ENCODE measurements at places on chromosomes 7 and 10.

- no peak for DNase-seq
Measured at GRCh38 chr10:2620827-2621521, 446.4 kb upstream of the PFKP start.

GRCh38 chr7:1839701-1840100, 169.6 kb downstream of the ELFN1 start:
- no peak for DNase-seq

GRCh38 chr7:158024351-158024715, 563.3 kb downstream of the PTPRN2 start:
- no peak for DNase-seq

DNA sequence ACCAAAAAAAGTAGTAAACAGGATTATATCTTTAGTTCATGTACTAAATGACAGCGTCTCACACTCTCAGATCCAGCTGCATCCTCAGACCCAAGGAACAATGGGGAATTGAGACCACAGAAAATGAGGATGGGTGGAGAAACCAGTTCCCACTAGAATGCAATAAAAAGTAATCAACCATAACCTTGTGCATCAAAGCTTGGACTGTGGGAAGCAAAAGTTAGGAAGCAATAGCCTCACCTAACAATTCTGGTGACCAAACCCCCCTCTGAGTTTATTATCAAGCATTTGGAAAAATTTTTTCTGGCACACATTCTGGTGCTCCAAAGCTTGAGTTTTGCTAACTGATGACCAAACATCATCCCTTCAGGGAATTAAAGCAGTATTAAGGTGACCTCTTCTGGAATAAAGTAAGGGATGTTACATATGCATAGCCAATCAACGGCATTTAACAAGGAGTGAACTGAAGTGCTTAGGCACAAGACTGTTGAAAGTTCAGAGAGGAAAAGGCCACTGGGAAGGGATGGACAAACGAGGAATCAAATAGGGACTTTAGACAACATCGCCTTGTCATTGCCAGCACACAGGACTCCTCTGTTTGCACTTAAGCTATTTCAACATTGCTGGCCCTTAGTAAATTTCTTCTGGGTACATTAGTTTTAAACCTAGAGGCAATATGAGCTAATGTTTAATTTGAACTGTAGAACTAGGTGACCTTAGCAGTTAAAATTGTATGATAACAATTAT, 1.2 kb upstream of the MAT1A start:
- no peak for DNase-seq

DNA sequence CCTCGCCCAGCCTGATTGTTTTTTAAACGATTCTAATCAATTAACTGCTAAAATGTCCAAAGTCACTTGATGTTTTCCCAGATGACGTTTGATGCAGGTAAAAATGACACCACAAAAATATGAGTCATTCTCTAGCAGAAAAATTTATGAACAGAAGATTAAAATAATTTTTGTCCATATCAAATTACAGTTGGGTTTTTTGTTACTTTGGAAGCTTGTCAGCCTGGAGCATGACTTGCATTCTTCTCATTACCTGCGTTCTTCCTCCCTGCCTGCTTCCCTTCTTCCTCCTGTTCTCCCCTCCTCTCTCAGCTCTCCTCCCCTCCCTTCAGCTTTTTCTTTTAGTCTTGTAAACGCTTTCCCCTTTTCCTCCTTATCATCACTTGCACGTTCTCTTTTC, 18.7 kb downstream of the IL15RA start:
- DNase-seq, result no peak

DNA sequence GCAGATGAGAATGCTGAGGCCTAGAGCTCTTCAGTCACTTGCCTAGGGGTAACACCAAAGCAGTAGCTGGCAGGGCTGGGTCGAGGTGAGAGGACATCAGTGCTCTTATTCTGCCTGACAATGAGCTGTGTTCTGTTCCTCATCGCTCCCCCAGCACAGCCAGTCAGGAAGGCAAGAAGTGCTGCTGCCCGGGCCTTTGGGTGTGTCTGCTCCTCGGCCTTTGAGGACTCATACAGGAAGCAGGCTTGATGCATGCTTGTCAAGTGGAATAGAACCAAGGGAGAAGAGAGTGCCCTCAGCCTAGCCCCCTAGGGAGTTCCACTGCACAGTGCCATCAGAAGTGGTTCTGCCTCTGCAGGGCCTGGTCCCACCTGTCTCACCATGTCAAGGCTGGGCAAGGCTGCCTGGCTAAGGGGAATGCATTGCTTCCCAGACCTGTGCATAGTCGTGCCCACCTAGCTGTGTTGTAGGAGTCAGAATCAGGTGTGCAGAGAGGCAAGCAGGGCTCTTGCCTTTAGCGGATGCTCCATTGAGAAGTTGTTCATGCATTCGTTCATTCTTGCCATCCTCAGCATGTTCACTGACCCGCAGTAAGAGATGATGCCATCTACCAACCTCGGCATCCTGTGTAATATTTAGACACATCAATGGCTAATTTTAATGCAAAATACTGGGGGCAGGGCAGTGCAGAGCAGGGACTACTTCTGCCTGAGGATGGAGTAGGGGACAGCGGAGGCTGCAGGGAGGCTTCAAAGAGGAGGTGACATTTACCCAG, 156.6 kb downstream of the RPS24 start:
- DNase-seq, result no peak

GRCh38 chr10:3046210-3046779, 21.1 kb upstream of the PFKP start:
- no peak for DNase-seq

DNA sequence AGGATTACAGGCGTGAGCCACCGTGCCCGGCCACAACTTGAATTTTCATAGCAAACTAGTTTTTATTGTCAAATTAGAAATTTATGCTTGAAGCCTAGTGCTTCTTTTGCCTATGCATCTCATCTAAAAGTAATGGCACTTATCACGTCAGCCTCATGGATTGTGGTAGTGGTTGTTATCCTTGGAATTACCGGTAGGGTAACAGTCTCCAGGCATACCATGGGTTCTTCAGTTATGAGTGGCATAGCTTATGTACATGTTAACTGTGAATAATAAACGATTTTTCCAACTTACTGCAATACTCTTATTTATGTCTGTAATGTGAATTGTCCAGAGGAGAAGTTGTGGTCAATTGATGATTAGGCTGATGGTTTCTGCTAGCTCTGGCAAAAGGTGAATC, 63.1 kb downstream of the BMPR1A start:
- DNase-seq, result no peak

DNA sequence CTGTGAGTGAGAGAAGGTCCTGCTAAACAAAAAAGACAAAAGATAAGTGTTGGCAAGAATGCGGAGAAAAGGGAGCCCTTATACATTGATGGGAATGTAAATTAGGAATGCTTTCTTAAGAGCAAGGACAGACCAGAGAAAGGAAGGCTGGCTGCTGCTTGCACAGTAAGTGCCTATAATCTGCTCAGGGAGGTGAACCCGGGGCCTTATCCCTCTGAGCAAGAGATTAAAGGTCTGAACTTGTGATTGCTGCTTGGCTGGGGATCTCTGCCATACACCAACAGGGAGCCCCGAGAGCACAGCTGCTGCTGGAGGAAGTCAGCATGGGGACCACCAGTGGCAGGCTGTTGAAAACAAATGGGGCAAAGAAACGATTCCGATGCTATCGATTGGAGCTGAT, 32.0 kb upstream of the CRTAC1 start:
- no peak for DNase-seq

- peak; percentile 66 for DNase-seq
Measured at GRCh38 chr7:14720785-14721184, 181.8 kb downstream of the DGKB start.

GRCh38 chr10:109324721-109325120, 598.6 kb downstream of the XPNPEP1 start:
- no peak for DNase-seq

- no peak for DNase-seq
Measured at GRCh38 chr7:95675016-95675415, 78.7 kb upstream of the PDK4 start.

DNA sequence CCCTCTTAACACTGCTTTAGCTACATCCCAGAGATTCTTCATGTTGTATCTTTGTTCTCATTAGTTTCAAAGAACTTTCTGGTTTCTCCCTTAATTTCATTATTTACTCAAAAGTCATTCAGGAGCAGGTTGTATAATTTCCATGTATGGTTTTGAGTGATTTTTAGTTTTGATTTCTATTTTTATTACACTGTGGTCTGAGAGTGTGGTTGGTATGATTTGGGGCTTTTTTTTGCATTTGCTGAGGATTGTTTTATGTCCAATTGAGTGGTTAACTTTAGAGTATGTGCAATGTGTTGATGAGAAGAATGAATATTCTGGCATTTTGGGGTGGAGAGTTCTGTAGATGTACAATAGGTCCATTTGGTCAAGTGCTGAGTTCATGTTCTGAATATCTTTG, 37.9 kb upstream of the CAPZA2 start:
- no peak for DNase-seq

GRCh38 chr7:90994121-90994520, 270.1 kb upstream of the FZD1 start:
- no peak for DNase-seq

- DNase-seq, result no peak
Measured at GRCh38 chr7:111074748-111075146, 16.2 kb upstream of the LRRN3 start.

DNA sequence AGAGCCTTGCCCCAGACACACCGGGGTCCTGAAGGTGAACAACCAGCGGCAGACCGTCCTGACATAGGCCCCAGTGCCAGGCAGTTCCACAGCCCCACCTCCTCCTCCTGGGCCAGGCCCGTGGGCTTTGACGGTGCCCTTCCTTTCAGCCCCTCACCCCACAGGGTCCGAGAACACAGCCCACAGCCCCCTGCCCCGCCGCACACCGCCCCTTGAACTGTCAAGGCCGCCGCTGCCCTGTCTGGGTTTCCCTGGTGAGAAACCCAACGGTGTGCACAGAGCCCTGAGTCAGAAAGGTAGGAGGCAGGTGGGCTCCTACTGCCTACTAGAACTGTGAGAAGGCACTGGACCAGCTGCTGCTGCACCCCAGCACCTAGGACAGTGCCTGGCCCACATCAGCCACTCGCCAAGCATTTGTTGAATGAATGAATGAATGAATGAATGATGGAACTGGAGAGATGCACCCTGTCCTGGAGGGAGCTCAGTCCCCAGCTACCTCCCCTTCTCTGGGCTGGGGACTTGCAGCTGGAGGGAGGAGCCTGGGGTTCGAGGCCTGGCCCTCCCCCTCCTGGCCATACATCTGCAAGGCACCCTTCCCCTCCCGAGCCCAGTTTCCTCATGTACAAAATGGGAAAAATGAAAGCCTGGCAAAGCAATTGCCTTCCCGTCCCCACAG, 117.9 kb downstream of the SLIT1 start:
- no peak for DNase-seq

- no peak for DNase-seq
Measured at GRCh38 chr10:102268375-102268888, 23.1 kb downstream of the GBF1 start.

DNA sequence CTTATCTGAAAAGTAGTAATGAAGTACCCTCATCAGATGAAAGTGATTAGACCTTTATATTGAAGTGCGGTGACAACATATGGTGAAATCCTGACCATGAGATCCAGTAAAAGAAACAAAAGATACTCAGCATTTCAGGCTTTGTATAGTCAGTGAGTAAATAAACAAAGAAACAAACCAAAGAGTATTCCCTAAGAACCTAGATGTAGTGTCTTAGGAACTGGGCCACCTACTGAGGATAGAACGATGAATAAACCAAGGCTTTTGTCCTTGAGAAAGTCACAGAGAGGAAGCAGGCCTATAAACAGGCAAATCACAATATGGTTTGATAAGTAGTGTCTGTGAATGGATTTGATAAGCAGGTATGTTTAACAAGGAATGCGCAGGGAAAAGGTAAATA, 46.2 kb downstream of the ZNF277 start:
- DNase-seq, result no peak

GRCh38 chr7:151632750-151633515, 113.2 kb upstream of the RHEB start:
- peak; percentile 39 for DNase-seq

DNA sequence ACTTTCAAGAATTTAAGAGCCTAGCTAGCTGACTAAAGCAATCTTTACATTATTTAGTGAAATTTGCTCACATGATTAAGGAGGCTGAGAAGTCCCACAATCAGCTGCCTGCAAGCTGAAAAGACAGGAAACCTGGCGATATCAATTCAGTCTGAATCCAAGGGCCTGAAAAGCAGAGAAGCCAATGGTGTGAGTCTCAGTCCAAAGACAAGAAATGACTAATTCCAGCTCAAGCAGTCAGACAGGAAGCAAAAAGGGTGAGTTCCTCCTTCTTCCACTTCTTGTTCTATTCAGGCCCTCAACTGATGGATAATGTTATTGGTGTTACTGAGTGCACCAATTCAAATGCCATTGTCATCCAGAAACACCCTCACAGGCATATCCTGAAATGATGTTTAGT, 1231.6 kb upstream of the CELF2 start:
- no peak for DNase-seq

- DNase-seq, result no peak
Measured at GRCh38 chr7:45897042-45897690, 8.9 kb downstream of the IGFBP1 start.

DNA sequence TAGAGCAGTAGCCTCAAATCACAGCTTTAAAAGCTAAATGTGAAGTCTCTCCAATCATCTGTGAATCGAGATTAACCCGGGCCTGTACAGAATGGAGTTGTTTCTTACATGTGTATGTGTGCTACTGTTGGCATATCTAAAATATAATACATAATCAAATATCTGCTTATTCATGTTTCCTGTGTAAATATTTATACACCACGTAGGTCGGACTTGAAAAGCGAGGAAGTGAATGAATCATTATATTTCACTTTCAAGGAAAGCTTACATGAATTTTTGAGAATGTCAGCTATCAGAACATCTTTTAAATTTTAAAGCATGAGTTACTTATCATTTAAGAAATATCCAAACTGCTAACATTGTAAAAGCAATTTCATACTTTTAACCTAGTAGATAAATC, 233.3 kb downstream of the SLC25A13 start:
- no peak for DNase-seq

- no peak for DNase-seq
Measured at GRCh38 chr7:104956753-104957450, 57.1 kb upstream of the KMT2E start.

DNA sequence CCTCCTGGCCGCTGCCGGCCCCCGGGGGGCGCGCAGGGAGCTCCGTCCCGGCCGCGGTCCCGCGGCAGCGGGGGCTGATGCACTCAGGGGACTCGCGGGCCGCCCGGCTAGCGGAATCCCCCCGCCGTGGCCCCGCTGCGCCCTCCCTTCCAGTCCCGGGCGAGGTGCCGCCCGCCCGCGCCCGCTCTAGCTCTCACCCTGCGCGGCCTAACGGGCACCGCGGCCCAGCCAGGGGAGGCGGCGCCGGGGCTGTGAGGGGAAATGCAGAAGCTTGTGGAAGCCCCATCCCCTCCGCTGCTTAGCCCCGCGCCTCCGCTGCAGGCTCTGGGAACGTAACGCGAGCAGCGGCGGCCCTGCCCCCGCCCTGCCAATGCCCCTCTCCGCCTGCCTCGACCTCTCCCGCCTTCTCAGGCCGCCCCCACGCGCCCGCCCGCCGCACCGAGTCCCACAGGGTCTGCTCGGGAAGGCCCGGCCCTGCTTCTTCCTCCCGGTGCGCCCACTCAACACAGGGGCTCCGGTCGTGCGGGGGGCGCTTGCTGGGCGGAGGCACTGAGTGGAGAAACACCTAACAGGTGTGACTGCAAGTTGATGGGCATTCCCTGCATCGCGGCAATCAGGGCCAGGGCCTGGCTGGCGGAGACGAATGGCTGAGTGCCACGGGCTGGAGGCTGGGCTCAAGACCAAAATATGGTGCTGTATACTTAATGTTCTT, 384 bp upstream of the TMEM229A start:
- peak; percentile 18 for DNase-seq

- DNase-seq, result no peak
Measured at GRCh38 chr7:102444961-102445673, 11.7 kb downstream of the ORAI2 start.
